T-cell (primary cell): ENCODE measurements at places on chromosomes 13 and 19.
A peak's percentile ranks its signal among the peaks of the same experiment; 100 is the strongest.

- DNase-seq = no peak
These were observed 99.6 kb downstream of the ZNF429 start for GRCh38 chr19:21604951-21605476.

GRCh38 chr19:4386041-4386782 is 14.1 kb downstream of the SH3GL1 start:
- no peak for DNase-seq

DNA sequence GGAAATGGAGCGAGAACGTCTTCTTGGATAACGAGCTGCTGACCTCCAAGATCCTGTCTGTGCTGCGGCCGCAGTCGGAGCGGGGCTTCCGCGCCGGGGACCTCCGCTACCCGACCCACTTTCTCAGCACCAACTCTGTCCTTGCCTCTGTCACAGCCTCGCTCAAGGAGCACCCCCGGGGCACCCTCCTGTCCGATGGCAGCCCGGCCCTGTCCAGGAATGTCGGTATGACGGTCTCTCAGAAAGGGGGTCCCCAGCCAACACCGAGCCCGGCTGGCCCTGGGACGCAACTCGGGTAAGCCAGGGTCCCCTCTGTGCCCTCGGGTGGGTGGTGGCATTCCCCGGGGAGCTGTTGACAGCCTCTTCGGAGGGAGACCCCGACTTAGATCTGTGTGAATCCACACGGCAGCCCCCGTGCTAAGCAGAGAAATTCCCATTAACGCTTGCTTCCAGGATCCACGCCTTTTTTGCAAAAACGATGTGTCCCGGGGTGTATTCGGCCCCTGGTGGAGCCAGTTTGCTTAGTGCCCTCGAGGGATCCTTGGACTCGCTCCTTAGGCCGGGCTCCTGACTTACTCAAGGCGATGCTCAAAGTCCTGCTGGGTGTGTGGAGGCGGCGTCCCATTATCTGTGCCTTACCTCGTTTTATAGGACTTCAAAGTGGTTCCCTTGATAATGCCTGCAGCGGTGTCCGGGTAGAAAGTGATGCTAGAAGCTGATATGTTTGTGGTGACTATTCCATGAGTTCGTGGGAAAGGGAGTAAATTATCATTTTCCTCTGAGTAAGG is 48.5 kb downstream of the PEX11G start:
- no peak for DNase-seq

GRCh38 chr19:18785179-18786124 is 5.7 kb downstream of the COMP start:
- DNase-seq = peak; percentile 62

- no peak for DNase-seq
These were observed 410.7 kb downstream of the MZT1 start for GRCh38 chr13:72316716-72317115.

DNA sequence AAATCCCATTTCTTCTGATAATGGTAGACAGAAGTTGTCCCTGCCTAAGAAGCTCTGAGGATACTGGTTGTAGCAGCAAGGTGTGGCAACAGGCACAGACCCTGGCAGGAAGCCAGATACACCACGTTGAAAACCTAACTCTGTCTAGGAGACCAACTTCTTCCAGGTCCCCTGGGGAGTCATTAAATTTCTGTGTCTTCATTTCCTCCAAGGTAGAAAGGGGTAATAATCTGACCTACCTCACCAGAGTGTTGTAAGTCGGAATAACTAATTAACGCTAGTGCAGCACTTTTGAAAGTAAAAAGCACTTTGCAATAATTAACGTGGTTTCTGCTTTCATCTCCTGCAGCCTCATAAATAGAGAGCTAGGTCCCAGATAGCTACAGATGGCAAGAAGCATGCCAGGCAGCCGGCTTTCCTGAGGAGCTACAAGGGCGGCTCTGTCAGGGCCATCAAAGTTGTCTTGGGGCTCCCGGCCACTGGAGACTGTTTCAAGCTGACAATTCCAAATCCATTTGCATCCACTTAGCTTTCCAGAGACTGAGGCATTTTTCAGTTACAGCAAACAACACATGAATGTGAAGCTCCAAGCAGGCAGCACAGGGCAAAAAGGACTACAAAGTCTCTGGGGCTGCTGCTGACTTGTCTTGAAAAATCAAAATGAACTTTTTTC is 176.2 kb downstream of the FOXO1 start:
- DNase-seq = peak; percentile 65

- DNase-seq = no peak
These were observed 275.5 kb downstream of the ITGBL1 start for GRCh38 chr13:101728021-101728420.

- no peak for DNase-seq
These were observed 137.3 kb upstream of the SERP2 start for GRCh38 chr13:44236370-44236769.
